ENCODE measurements at places on chromosomes 2 and 18. TPM values are rescaled to one million over a fixed set of nuclear protein-coding genes. Genes with fewer than 3 reads are reported as not detected.

ADD2 gene
- total RNA-seq, result 54.0 TPM

CDH20 gene
- total RNA-seq, result not detected

IGFBP5 gene
- 7.2 TPM for total RNA-seq

DNAJC5G gene
- total RNA-seq, result not detected

HES6 gene
- 5.0 TPM for total RNA-seq

TMEM185B gene
- total RNA-seq, result 38.4 TPM

CIB4 gene
- not detected for total RNA-seq

PDE11A gene
- total RNA-seq, result 1.7 TPM

SETBP1 gene
- 131 TPM for total RNA-seq

NT5DC4 gene
- total RNA-seq, result not detected

FIGN gene
- 14.0 TPM for total RNA-seq

SLC30A3 gene
- not detected for total RNA-seq

DNPEP gene
- total RNA-seq, result 49.6 TPM

CFAP65 gene
- 0.59 TPM for total RNA-seq

ARHGAP25 gene
- 4.6 TPM for total RNA-seq

POTEF gene
- total RNA-seq, result 1.1 TPM

LOXL3 gene
- total RNA-seq, result 10.0 TPM

ALPP gene
- total RNA-seq, result not detected

ERCC3 gene
- 45.1 TPM for total RNA-seq

CAD gene
- 49.4 TPM for total RNA-seq

CPO gene
- not detected for total RNA-seq

NFATC1 gene
- 40.6 TPM for total RNA-seq

GTF2A1L gene
- total RNA-seq, result not detected

UGP2 gene
- total RNA-seq, result 88.3 TPM

EVX2 gene
- total RNA-seq, result not detected

SCN3A gene
- total RNA-seq, result 0.38 TPM

TSPYL6 gene
- not detected for total RNA-seq

CYP26B1 gene
- total RNA-seq, result 1.2 TPM

LYPD6B gene
- total RNA-seq, result 4.8 TPM

PTPRM gene
- total RNA-seq, result 284 TPM

GKN2 gene
- 0.36 TPM for total RNA-seq

ACKR3 gene
- 24.8 TPM for total RNA-seq

Data from endothelial cell (in vitro differentiated cells).